T-helper 17 cell (primary cell): ENCODE measurements at places on chromosomes 5 and 9.

GRCh38 chr5:158032246-158032645 lies 173.3 kb upstream of the CLINT1 start:
- no peak overlapping the region for H3K4me3 ChIP-seq
- no peak overlapping the region for H3K27ac ChIP-seq
- H3K4me1 ChIP-seq = no peaks in the 10 kb centered on the region
- no peak for DNase-seq

DNA sequence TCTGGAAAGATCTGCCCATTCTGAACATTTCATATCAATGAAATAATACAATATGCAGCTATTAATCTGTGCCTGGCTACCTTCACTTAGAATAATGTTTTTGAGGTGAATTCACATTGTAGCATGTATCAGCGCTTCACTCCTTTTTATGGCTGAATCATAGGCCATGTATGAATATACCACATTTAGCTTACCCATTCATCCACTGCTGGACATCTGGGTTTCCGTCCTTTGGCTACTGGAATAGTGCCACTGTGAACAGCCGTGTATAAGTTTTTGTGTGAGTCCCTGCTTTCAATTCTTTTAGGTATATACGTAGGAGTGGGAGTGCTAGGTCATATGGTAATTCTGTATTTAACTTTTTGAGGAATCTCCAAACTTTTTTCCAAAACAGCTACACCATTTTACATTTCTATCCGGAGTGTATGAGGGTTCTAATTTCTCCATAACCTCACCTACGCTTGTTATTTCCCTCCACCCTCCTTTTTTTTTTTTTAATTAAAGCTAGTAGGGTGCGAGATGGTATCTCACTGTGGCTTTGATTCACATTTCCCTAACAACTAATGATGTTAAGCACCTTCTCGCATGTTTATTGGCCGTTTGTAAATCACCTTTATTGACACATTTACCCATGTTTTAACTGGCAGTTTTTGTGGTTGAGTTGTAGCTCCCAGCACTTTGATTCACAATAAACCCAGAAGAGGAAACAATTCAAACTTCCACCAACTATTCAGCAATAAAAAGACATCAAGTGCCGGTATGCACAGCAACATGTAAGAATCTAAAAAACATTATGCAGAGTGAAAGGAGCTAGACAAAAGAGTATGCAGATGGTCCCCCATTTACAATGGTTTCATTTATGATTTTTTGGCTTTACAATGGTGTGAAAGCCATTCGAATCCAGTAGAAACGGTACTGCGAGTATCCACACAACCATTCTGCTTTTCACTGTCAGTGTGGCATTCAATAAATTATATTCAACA lies 8.1 kb downstream of the SEMA4D start:
- H3K27me3 ChIP-seq = no peaks in the 10 kb centered on the region
- H3K4me1 ChIP-seq = peaks cover 81% of the 10 kb centered on the region
- H3K27ac ChIP-seq = peak overlapping the region; percentile 97

- no peak for DNase-seq
- H3K4me3 ChIP-seq = no peak overlapping the region
- peaks cover 2% of the 10 kb centered on the region for H3K4me1 ChIP-seq
- no peaks in the 10 kb centered on the region for H3K27me3 ChIP-seq
Observed at GRCh38 chr9:103410059-103410458, 414.9 kb downstream of the CYLC2 start.

DNA sequence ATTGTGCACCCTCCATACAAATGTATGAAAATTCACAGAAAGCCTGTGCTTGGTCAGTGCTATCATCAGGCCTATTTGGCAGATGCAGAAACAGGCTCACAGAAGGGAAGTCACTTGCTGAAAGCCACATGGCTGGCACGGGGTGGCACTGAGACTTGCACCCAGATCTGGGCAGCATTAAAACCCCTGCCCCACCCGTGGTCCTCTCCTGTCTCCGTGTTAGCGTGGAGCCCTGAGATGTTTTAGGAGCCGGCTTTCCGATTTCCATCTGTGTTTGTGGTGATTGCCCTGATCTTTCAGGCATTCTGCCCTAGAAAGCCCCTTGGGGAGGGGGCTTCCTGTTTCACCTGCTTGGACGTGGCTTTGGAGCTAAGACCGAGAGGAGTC lies 102.2 kb upstream of the IER5L start:
- no peaks in the 10 kb centered on the region for H3K36me3 ChIP-seq
- no peak for DNase-seq
- peaks cover 4% of the 10 kb centered on the region for H3K4me1 ChIP-seq
- no peak overlapping the region for H3K27ac ChIP-seq
- no peak overlapping the region for H3K4me3 ChIP-seq

- no peak for DNase-seq
- no peak overlapping the region for H3K27ac ChIP-seq
Observed at GRCh38 chr9:19288081-19288480, 57.6 kb downstream of the DENND4C start.

DNA sequence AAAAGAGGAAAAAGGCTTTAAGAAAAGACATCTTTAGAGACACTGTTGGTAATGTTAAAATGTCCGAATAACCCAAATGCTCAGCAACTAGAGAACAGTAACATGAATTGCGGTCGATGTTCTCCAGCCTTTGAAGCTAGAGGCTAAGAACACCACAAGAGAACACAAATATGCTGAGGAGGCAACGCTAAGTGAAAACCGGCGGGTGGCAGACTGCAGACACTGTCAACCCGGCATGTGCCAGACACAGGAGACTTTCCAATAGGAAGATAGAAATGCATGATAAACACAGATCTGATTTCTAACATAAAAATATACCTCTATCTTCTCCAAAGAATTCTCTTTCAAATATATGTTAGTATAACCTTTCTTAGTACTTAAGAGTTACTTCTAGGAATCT lies 18.4 kb upstream of the DDX41 start:
- H3K27me3 ChIP-seq = no peaks in the 10 kb centered on the region
- H3K4me1 ChIP-seq = peaks cover 13% of the 10 kb centered on the region
- no peak overlapping the region for H3K4me3 ChIP-seq
- peak overlapping the region; percentile 16 for H3K27ac ChIP-seq
- no peak for DNase-seq

GRCh38 chr5:1651971-1652872 lies 128.5 kb upstream of the LPCAT1 start:
- DNase-seq = no peak
- no peak overlapping the region for H3K27ac ChIP-seq
- no peaks in the 10 kb centered on the region for H3K36me3 ChIP-seq
- H3K4me3 ChIP-seq = peak overlapping the region; percentile 33
- H3K27me3 ChIP-seq = peaks cover 65% of the 10 kb centered on the region
- H3K4me1 ChIP-seq = peaks cover 8% of the 10 kb centered on the region

GRCh38 chr9:12739014-12739652 lies 35.7 kb upstream of the LURAP1L start:
- DNase-seq = no peak
- no peak overlapping the region for H3K4me3 ChIP-seq
- H3K4me1 ChIP-seq = no peaks in the 10 kb centered on the region
- no peak overlapping the region for H3K27ac ChIP-seq
- no peaks in the 10 kb centered on the region for H3K27me3 ChIP-seq
